SW480 (cell line): ENCODE measurements at places on chromosomes 5 and 9.

- DNase-seq = no peak
Measured at GRCh38 chr9:84305497-84306131, 34.9 kb downstream of the SLC28A3 start.

- peak; percentile 82 for DNase-seq
Measured at GRCh38 chr9:94919376-94920098, 193.0 kb downstream of the AOPEP start.

GRCh38 chr5:156584871-156585270 is 257.9 kb downstream of the SGCD start:
- no peak for DNase-seq

- DNase-seq = peak; percentile 24
Measured at GRCh38 chr9:133477992-133478850, 678 bp downstream of the SLC2A6 start.

DNA sequence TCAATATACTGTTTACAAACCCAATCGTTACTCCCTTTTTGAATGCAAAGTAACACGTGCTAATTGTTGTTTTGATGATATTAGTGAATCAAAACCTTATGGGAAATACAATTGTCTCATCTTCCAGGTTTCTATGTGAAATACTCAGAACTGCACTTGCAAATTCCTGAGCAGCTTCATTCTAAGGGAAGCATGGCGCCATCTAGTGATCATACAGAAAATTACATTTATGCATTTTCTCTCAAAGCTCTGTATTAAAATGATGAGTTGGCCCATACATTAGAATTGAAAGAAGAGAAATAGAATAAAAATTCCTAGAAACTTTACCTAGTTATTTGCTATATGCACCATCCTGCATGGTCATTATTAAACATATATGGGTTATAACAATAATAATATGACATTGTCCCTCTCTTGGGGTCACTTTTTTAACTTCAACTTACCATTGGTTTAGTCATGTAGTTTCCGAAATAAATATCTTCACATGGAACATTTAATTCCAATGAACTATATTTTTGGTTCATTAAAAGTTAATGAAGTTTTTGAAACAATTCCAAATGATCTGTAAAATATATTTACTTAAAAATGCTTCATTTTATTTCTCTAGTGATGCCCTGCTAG is 220.0 kb downstream of the PDE4D start:
- peak; percentile 63 for DNase-seq

DNA sequence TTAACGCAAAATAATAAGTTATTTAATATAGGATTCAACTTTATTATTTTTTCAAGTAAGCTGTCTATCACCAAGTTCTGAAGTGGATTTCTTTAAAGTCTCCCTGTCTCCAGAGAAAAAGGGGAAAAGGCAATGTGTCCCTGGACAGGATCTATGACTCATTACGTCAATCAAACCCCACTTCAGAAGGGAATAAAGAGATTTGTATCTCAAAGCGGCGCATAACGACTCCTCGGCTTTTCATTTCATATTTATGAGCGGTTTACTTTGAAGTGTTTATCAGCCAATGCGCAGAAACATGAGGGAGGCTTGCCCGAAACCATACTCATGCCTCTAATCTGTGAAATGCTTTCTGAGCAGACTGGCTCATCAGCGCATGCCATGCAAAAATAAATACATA is 938.6 kb upstream of the WWC1 start:
- peak; percentile 99 for DNase-seq

- DNase-seq = no peak
Measured at GRCh38 chr9:73131461-73131860, 20.2 kb upstream of the ANXA1 start.

DNA sequence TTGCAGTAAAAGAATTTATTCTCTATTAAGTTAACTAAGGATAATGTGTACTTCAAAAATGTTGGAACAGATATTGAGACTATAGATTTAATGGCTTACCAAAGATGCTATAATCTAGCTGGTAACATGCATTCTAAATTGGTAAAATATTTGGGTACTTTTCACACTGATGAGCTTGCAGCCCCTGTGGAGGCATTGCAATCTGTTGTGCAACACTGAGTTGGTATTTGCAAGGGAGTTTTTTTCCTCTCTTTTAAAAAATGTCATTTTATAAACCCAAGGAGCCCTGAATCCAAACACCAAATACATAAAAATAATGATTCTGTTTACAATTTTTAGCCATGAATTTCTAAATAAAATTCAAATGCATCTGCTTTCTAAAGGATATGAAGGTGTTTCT is 944.8 kb downstream of the DTWD2 start:
- no peak for DNase-seq

DNA sequence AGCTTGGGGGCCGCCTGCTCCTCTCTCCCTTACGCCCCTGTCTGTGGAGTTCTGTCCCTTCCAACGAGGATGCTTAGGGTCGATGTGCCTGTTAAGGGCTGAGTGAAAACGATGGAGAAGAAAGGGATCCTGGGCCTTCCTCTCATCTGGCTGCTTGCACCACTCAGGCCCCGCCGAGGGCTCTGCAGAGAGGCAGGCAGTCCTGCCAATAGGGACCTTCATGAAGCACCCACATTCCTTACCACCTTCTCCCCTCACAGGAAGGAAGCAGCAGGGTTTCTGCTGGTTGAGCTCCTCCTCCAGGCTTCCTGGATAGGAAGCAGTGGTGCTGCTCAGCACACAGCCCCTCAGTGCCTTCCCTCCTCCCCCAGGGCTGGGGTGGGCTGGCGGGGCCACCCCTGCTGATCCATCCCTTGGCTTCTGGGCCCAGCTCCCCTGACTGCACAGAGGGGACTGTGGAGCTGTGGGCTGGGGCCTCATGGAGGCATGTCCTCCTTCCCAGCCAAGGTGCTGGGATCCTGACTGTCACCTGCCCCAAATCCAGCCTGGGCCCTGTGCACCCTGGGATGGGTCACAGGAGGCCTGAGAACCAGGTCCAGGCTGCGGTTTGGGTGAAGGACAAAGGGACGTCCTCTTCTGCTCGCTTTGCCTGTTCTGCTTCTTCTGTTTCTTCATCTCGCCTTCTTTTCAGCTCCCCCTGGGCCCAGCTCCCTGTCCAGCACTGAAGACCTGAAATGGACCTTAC is 50.5 kb downstream of the AHRR start:
- DNase-seq = no peak

GRCh38 chr5:10329820-10330481 is 22.2 kb upstream of the CMBL start:
- DNase-seq = no peak

GRCh38 chr5:83751201-83751600 is 30.5 kb upstream of the HAPLN1 start:
- no peak for DNase-seq

GRCh38 chr5:10578293-10578665 is 14.4 kb downstream of the ANKRD33B start:
- no peak for DNase-seq

- DNase-seq = no peak
Measured at GRCh38 chr5:53343187-53343586, 137.2 kb upstream of the FST start.

DNA sequence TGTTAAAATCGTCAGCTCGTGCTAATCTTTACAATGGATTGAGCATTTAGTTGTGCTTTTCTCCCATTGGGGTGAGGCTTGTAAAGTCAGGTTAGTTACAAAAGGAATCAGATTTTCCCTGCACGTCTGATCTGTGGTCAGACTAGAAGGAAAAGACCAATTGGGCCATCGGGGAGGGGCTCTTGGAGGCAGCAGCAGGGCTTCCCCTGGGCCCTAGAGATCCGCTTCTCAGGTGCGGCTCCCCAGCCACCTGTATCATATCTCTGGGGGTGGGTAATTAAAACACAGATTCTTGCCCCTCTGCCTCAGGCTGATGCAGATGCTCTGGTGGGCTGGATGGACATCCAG is 200.3 kb downstream of the HSPA4 start:
- DNase-seq = peak; percentile 41

DNA sequence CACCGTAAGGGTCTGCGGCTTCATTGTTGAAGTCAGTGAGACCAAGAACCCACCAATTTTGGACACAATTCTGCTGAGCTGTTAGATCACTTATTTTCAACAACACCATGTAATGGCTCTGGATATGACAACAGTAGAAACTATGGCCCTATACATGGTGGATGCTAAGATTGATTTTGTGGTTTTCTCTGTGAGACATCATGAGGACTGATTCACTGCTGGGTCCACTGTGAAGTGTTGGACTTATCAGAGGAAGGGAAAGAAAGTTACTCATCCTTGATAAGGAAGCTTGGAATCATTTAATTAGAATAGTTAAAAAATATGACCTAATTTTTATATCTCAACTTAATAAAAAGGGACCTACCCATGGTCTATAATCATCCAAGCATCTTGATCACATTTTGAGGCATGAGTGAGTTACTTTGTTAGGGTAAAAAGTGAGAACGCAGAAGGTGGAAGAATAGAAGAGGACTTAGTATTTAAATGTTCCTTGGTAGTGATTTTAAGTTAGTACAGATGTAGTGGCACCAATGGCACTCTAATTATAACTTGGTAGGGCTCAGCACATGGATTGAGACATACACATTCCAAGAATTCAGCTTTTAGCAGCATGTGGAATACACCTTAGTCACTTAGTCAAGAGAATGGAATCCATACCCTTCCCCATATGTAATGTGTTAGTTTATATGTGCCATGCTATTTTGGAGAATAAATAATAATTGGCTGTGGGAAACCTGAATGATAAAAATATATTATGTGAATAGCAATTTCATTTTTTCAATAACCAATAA is 123.5 kb upstream of the CD180 start:
- no peak for DNase-seq

DNA sequence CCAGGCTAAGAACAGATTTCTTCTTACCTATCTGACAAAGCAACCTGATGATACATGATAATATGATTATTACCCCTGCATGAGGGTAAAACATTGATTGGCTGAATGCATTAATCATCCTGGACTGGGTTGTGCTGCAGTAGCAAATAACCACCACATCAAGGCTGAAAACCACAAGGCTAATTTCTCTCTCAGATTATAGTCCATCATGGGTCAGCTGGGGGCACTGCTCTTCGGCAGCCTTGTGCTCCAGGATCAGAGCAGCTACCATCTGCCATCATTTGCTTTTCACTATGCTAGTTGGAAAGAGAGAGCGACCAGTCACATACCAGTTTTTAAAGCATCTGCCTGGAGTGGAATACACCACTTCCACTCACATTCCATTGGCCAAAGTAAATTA is 383.5 kb downstream of the RASEF start:
- no peak for DNase-seq

DNA sequence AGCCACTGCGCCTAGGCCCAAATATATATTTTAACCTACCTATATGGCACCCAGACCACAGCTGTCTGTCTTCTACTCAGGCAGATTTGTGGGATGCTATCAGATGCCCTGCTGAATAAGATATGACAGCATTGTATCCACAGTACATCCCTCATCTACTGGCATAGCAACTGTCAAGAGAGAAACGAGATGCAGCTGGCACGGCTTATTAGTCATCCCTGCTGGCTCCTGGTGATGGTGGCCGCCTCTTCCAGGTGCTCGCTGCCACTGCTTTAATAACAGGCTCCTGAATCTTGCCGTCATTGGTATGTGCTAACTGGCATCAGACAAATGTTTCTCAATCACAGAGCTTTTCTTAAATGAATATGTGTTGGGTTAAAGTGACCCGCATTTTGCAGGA is 34.0 kb downstream of the B4GALT1 start:
- DNase-seq = no peak
